ENCODE measurements at places on chromosomes 4 and X. TPM values are rescaled to one million over a fixed set of nuclear protein-coding genes. Genes with fewer than 3 reads are reported as not detected.
A peak's percentile ranks its signal among the peaks of the same experiment; 100 is the strongest.

IGSF1 gene
- 0.18 TPM for total RNA-seq

HPSE gene
- 1.1 TPM for total RNA-seq

RAB39B gene
- 0.86 TPM for total RNA-seq

SLC10A7 gene
- 26.7 TPM for total RNA-seq

TRPC3 gene
- total RNA-seq = 11.8 TPM

CSAG1 gene
- total RNA-seq = not detected

HMGN5 gene
- total RNA-seq = 4.6 TPM

GAB1 gene
- total RNA-seq = 42.4 TPM

VSIG4 gene
- 23.4 TPM for total RNA-seq

MAGEE2 gene
- total RNA-seq = not detected

FAM241A gene
- total RNA-seq = 5.1 TPM

ESX1 gene
- not detected for total RNA-seq

DNA sequence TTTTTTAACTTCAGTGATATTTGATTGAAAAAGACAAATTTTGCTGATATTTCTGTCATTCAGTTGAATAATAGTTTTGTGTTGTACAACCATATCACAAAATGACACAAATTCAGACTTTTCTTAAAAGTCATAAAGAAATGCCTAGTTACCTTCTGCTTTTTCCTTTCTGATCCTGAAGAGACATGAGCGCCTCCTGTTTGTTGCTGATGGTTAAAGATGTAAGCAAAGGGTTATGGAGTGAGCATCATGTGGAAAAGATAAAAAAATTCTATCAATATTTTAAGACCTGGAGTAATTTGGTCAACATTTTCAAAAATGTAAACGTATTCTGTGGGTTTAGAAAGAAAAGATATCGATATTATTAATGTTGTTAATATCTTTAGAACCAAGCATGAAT, 669.9 kb upstream of the NR3C2 start:
- no peak for DNase-seq

GRCh38 chr4:56466910-56467283, 520 bp upstream of the SRP72 start:
- no peak for DNase-seq

GRCh38 chr4:170339522-170339921, 249.8 kb upstream of the AADAT start:
- DNase-seq = no peak

DNA sequence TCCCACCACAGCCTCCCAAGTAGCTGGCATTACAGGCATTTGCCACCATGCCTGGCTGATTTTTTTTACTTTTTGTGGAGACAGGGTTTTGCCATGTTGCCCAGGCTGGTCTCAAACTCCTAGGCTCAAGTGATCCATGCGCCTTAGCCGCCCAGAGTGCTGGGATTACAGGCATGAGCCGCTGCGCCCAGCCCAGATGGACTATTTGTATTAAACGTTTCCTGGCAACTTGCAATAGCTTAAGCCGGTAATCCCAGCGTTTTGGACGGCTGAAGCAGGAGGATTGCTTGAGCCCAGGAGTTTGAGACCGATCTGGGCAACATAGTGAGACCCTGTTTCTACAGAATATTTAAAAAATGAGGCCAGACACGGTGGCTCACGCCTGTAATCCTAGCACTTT, 18.4 kb downstream of the UBE2K start:
- no peak for DNase-seq

DNA sequence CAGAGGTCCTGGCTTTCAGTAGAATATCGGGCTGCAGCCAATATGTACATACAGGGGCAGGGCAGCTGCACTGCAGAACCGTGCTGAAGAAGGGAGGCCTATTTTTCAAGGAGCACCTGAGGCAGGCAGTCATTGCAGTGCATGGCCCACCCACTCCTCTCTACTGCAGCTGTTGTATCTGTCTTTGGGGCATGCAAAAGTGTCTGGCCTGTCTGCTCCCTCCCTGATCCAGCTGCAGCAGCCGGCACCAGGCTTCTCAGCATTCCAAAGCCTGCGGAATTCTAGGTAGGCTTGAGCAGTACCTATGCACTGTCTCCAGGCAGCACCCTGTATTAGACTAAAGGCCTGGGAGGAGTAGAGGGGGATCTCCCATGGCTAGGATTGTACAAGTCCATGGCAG, 415.2 kb upstream of the MAGEB16 start:
- no peak for DNase-seq

DNA sequence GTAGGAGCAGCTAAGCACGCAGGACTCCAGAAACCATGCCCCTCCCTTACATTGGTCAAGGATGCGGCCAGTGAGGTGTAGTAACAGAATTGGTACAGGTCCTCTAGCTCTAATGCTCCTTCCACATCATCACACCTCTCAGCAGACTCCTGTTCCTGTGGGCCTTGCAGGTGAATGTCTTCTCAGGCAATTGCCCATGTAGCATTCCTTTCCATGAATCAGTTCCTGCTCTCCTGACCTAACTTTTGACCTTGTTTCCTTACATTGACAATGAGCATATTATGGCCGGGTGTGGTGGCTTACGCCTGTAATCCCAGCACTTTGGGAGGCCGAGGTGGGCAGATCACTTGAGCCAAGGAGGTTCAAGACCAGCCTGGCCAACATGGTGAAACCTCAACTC, 31.3 kb downstream of the MAP7D3 start:
- DNase-seq = no peak

DNA sequence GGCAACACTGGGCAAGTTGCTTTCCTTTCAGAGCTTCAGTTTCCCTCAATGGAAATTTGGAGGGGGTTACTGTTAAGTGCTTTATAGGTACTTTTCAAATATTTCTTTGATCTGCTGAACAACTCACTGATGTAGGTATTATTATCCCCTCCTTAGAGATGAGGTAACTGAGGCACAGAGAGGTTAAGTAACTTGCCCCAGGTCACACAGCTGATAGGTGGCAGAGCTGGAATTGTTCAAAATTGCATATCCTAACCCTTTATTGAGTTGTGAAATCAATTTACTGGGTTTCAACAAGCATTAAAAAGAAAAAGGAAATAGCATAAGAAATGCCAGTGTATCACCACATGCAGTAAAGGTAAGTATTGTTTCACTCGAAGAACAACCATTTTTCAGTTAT, 6.6 kb downstream of the PPP1R3F start:
- DNase-seq = no peak

GRCh38 chr4:2303121-2303685, 41.3 kb upstream of the MXD4 start:
- DNase-seq = no peak

GRCh38 chrX:140815868-140816267, 106.3 kb downstream of the LINC00632 start:
- peak; percentile 42 for DNase-seq

DNA sequence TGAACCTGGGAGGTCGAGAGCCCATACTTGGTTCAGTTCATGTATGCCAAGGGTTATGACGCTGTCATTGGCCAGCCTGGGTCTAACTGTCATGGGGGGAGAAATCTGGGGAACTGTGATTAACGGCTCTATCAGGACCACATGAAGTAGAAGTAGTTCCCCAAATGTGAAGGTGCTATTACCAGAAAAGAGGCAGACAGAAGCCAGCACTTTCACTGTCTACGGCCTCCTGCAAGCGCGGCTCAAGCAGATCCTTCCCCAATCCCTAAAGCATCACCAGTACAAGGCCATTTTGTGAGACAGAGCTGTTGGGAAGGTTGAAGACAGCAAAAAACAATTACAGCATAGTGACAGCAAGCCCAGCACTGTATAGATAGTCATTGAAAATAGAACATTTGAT, 37.5 kb downstream of the HOPX start:
- DNase-seq = no peak

- DNase-seq = no peak
Observed at GRCh38 chrX:132266583-132267355, 47.5 kb upstream of the RAP2C start.

GRCh38 chrX:56729152-56729850, at the start of gene NBDY:
Gene NBDY, plus strand, starts transcription at chrX:56729243. Its CDS starts 111 bp downstream, at chrX:56729354.
- DNase-seq = peak; percentile 49

DNA sequence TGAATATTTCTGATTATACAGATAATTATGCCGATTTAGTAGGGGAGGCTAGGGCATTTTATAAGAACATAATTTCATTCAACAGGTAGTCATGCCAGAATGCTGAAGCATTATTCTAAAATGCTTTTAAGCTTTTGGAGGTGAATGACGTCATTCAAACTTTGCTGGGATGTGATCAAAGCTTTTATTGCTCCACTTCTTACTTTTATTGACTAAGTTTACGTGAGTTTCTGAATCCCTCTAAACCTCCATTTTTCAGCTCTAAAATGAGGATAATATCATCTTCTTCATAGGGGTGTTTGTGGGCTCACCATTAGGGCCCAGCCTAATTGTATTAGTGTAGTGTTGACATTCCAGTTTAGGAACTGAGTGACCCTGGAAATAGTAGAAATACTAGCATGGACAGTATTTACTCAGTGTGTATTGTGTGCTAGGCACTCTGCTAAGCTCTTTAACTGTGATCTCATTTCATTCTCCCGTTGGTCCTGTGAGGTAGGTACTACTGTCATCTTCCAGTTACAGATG, 3.0 kb downstream of the WWC2 start:
- DNase-seq = no peak

- DNase-seq = no peak
Observed at GRCh38 chrX:21975812-21976211, 35.3 kb downstream of the SMS start.

- DNase-seq = no peak
Observed at GRCh38 chr4:48205107-48205506, 64.5 kb downstream of the TEC start.

DNA sequence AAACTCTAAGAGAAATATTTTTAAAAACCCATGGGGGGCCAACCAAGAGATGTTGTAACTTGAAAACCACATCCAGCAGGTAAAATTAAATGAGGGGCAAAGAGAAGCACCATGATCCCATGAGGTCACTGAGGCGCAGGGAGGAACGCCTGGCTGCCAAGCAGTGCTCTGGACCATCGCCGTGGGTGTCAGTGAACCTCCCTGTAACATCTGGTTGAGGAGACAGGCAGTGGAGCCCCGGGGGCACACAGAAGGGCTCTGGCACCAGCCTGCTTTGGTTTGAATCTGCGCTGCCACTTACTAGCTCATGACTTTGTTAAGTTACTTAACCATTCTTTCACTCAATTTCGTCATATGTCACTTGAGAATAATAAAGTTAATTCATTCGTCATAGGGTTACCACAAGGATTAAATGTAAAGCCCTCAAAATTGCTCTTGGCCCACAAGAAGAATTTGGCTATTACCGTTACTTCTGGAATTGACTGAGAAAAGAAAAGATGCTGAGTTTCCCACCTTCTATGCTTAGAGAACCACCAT, 41.6 kb upstream of the SLC25A4 start:
- DNase-seq = no peak

- no peak for DNase-seq
Observed at GRCh38 chr4:87046121-87046551, 111.3 kb downstream of the AFF1 start.

- DNase-seq = no peak
Observed at GRCh38 chrX:132258509-132258908, 39.3 kb upstream of the RAP2C start.

DNA sequence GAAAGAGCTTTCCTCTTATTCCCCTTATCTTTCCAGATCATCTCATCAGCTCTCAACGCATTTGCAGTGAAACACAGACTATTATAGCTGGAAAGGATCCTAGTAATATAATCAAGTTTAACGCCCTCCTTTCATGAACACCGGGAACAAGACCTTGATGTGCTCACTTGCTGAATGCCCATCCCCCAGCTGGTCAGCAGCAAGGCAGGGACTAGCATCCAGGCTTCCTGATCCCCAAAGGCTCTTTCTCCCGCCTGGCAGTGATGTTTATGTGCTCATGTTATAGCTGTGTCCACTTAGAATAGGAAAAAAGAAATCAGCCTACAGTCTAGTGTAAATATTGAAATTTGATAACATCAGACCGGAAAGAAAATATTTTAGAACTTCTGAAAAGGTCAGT, 24.6 kb downstream of the GPC4 start:
- DNase-seq = no peak

All from ureter (tissue), 1 donor.